Thyroid gland (tissue), 4 donors: ENCODE measurements at places on chromosomes 6 and 20.

- peak; percentile 19 for DNase-seq
These were observed 207.4 kb downstream of the SOX4 start for GRCh38 chr6:21800948-21801438.

- no peak for DNase-seq
These were observed 38.2 kb downstream of the SPDEF start for GRCh38 chr6:34517966-34518365.

- DNase-seq: no peak
These were observed 12.2 kb upstream of the MOXD1 start for GRCh38 chr6:132413499-132413802.

DNA sequence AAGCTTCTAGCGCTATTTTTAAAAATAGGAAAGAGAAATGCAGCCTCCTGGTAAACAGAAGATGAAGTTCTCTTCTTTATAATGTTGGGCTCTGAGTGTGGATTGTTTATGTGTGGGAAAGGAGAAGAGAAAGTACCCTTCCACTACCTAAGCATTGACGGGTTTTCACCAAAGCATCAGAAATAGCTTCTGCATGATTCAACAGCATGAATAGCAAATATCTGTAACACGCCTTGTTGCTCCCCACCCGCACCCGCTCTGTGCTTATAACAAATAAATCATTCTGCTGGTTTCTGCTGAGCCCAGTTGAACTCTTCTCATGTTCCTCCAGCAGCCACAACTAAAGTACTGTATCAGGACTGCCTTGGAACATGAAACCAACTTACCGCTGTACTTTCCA is 20.7 kb downstream of the TXLNB start:
- no peak for DNase-seq

- DNase-seq: peak; percentile 92
These were observed 62.9 kb downstream of the QRSL1 start for GRCh38 chr6:106692112-106692818.

DNA sequence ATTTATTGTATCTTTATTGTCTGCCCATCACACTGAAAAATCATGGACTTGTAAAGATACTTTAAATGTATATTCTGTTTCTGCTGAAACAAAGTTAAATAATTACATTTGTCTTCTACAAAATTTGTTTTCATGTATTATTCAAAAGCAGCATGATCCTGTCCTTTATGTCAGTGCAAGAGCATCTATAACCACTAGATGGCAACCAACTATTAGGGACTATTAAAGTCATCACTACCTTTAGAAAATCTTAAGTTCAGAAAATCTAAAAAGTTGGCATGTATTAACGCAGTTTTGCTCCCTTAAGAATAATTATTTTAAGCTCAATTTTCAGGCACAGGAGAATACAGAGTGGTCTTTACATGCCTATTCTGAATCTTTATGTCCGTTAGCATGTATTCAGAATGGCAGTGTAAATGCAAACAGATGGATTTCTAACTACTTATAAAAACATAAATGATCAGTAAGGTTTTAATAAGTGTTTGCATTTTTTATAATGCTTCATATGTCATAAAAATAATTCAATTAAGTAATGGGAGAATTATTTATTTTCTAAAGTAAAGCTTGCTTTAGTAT is 17.8 kb downstream of the TMEM30A start:
- DNase-seq: no peak

GRCh38 chr6:14423330-14423729 is 305.8 kb downstream of the CD83 start:
- DNase-seq: no peak

- DNase-seq: no peak
These were observed 10.3 kb downstream of the ADISSP start for GRCh38 chr20:3757268-3757667.

DNA sequence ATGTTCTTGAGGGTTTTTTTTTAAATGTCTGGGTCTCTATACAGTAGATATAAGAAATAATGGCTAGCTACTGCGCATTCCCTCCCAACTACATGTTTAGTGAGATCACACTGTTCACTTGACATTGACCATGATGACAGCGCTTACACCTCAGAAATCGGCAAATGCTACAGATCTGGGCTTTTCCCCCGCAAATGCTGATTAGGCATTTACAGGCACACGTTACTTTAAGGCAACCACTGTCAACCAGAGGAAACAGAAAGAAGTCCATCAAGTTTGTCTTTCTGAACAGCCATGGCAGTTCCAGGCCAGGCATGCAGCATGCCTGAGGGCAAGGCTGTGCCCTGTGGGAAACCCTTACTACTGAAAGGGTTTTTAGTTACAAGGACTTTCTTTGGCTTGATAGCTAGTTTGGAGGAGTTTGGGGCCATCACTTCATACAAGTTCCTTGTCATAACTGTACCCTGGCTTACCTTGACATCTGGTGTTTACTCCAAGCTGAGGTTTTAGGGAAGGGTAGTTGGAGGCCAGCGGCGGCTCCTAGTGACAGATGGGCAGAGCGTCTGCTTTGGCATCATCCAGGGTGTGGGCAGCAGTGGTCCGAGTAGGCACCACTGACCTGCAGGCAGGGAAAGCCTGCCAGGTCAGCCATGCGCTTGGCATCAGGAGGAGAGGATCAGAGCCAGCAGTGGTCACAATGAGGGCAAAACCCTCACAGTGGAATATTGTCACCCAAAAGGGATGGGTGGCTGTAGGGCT is 43.0 kb downstream of the CFAP61 start:
- no peak for DNase-seq

DNA sequence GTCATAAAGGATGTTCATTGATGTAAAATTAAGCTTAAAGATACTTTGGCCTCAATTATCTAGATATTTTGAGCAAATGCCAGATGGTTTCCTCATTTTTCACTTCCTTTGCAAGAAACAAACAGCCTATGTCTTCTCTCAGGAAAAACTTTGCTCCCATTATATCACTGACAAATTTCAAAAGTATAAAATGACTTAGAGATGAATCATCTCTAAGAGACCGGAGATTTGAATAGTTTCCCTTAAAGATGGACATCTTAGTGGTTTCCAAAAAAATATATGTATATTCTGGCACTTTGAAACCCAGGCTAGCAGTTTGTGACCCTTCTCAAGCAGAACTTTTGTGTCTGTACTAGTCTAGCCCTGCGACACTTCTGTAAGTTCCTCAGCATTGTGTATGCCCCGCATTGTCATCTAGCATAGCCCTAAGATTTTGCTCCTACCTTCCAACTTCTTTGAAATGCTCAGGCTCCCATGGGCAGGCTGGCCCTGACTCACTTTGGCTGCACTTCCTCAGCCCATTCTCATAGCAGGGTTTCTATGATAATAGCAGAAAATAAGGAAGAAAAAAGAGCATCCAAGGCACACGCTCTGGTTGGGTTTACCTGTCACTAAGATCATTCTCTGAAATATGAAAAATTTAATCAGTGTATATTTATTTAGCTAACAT is 25.7 kb upstream of the POU3F2 start:
- no peak for DNase-seq

DNA sequence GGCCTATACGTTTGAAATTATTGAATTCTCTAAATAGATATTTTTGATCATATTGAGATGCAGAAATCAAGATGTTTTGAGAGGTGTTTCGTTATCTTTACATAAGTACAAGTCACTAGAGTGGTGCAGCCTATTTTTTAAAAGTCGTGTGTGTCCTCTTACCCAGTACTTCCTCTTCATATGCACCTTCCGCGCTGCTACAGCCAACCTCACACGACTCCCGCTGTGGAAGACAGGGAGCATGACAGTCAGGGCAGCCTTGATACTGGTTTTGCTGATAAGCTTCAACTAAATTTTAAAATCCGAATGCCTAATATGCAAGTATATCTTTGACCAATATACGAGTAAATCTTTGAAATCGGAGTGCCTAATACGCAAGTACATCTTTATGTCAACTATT is 16.3 kb downstream of the ROS1 start:
- DNase-seq: no peak

DNA sequence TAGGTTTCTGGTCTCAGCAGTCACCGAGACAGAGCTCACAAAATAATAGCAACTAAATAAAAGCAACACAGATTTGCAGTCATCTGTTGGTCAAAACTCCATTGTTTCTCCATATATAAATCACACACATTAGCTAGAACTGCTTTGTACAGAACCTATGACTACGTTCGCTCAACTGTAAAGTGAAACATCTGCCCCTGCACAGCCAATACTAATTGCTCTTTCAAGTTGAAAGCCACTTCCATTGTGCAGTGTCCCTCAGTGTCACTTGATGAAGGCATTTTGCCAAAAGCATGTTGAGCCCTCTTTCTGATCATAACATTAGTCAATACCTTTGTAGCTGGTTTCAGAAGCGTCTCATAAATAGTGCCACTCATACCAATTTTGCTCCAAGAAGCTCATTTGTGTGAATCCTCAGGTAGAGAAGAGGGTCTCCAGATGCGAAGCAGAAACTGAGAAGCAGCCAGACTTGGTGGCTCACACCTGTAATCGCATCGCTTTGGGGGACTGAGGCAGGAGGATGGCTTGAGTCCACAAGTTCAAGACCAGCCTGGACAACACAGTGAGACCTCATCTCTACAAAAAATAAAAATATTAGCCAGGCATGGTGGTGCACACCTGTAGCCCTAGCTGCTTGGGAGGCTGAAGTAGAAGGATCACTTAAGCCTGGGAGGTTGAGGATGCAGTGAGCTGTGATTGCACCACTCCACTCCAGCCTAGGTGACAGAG is 68.9 kb downstream of the PERP start:
- no peak for DNase-seq

GRCh38 chr6:168177103-168177891 is 98.3 kb upstream of the FRMD1 start:
- no peak for DNase-seq

DNA sequence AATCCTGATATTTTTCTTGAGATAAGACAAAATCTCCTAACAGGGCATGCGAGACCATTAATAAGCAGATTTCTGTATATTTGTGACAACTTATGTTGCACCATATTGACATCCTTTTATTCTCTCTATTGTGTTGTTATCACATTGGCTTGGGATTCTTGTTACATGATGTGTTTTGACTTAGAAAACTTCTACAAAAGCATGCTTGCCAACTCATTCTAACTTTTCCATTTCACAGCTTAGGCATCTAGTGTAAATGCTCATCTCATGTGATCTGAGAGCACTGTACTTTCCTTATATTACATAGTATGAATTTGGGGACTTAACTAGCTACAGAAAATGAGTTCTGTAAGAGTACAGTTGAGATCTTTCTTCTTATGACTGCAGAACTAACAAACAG is 1040.7 kb upstream of the ADGRB3 start:
- no peak for DNase-seq

GRCh38 chr20:8132484-8133309 is 631 bp downstream of the PLCB1 start:
- DNase-seq: peak; percentile 19

DNA sequence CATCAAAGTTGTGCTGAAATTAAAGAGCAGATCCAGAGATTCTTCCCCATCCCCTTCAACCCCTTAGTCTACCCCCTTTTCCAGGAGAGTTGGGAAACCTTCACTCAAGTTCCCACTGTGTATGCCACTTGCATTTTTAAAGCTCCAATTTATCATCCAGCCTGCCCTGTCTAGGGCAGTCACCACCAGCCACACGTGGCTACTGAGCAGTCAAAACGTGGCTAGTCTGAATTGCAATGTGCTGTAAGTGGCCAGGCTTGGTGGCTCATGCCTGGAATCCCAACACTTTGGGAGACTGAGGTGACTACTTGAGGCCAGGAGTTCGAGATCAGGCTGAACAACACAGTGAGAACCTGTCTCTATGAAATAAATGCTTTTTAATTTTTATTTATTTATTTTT is 34.9 kb downstream of the ERGIC3 start:
- no peak for DNase-seq

DNA sequence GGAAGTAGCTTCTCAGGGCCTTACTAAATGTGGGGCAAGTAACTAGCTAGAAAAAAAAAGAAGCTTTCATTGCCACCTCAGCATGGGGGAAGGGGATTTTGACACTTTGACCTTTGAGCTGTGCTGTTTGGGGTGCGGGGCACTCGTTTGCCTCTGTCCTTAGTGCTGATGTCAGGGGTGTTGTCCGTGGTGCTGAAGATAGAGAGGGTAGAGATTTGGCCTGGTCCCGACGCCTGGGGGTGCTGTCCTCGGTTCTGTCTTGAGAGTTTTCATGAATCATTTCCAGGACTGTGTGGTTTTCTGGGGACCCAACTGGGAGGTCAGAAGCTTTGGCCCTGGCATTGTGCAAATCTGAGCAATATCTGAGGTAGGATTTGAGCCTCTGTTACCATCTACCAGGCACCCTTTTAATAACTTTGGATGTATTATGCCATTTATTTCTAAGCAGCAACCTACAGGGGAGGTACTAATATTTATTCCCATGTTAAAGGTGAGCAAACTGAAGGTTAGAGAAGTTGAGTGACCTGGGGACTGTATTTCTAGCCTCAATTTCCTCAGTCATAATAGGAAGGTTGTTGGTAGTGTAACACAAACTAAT is 78.0 kb downstream of the DLGAP4 start:
- DNase-seq: no peak

DNA sequence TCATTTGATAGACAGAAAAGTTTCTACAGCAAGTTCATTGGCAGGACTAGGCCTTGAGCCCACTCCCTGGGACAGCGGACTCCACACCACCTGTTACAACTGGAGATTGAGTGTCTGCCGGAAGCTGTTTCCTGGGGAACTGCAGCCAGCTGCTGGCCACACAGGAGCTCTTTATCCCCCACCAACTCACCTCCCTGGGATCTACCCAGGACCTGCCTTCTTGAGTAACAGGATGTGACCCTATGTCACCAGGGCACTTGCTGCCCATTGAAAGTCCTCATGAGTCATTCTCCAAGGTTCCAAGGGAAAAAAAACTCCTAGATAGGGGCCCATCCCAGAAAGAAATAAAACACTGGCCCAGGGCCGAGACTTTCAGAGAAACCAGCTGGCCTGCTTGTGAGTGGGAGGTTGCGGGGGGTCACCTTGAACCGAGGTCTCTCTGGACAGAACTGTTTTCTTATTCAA is 37.4 kb upstream of the SLC9A8 start:
- peak; percentile 23 for DNase-seq

GRCh38 chr6:169542491-169542890 is 159.3 kb downstream of the WDR27 start:
- no peak for DNase-seq

- DNase-seq: no peak
These were observed 677.4 kb upstream of the CITED2 start for GRCh38 chr6:140051521-140052512.

DNA sequence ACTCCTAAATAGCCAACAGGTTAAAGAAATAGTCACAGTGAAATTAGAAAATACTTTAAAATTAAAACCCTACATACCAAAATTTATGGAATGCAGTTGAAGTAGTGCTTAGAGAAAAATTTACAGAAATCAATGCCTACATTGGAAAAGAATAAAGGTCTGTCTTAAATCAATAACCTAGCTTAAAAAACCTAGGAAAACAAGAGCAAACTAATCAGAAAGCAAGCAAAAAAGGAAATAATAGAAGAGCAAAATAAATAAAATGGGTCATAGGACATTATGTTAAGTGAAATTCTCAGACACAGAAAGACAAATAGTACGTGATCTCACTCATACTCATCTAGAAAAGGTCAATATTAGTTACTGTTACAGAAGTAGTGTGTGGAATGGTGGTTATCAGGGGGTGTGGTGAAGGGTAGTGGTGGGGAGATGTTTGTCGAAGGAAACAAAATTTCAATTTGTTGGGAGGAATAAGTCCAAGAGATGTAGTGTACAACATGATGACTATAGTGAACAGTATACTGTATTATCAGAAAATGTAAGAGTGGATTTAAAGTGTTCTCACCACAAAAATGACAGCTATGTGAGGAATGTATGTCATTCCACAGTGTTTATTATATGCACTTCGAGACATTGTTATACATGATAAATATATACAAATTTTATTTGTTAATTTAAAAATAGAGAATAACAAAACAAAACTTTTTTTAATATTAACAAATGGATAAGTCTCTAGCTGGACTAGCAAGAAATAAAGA is 423.6 kb downstream of the CDH26 start:
- DNase-seq: no peak

GRCh38 chr6:123940551-123940950 is 136.9 kb downstream of the NKAIN2 start:
- DNase-seq: no peak
